ENCODE measurements at places on chromosomes 2 and 18.

- no peak for DNase-seq
These were observed 50.6 kb downstream of the C2orf76 start for GRCh38 chr2:119316066-119316465.

GRCh38 chr2:226977775-226978190 is 141.9 kb downstream of the RHBDD1 start:
- no peak for DNase-seq

GRCh38 chr2:3241971-3242746 is 135.5 kb downstream of the EIPR1 start:
- no peak for DNase-seq

DNA sequence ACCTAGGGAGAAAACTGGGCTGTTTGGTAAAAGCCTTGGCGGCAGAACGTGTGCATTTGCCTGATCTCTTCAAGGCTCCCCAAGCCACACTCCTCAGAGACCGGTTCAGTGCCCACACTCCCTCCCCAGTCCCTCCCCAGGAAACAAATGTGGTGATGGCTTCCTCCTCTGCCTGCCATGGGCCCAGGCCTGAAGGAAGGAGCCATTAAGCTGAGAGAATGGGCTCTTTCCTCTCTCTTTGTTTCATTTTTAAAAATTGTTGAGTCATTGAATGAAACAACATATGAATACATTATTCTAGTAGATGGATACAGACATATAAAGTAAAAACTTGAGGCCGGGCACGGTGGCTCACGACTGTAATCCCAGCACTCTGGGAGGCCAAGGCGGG is 50.6 kb upstream of the YWHAQ start:
- no peak for DNase-seq

DNA sequence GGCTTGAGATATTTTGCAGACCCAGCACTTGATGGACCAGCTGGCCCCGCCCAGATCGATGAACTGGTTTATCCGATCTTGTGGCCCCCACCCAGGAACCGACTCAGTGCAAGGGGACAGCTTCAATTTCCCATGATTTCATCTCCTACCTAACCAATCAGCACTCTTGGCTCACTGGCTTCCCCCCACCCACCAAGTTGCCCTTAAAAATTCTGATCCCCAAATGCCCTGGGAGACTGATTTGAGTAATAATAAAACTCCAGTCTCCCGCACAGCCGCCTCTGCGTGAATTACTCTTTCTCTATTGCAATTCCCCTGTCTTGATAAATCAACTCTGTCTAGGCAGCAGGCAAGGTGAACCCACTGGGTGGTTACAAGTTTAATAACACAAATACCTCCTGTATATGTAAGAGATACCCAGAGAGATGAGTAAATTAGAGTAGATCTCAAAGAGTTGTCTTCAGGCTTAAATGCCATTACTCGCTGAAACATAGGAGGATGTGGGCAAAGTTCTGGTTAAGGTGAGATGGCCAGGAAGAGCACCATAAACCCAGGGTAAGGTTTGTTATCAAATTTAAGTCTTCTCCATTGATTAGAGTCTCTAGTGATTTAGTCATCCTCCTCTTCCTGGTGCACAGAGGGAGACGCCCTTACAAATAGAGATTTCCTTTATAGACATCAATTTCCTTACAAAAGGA is 222.8 kb downstream of the ARL4C start:
- DNase-seq = peak; percentile 7

DNA sequence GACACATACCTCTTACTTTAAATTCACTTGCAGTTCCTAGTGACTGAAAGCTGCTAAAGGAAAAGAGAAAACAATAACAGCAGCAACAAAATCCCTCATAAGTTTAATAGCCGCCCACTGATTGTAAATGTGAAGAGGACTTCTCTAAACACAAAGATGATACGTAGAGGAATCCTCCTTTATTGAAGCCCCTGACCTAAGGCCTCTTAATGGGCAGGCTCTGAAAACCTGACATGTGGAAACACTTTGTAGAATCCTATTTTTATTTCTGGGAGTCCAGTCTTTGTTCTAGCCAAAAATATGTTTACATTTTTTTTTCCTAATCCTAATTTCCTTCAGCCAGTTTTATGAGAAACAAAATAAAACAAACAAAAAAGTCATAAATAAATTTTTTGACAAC is 1277.7 kb upstream of the CELF4 start:
- DNase-seq = no peak

DNA sequence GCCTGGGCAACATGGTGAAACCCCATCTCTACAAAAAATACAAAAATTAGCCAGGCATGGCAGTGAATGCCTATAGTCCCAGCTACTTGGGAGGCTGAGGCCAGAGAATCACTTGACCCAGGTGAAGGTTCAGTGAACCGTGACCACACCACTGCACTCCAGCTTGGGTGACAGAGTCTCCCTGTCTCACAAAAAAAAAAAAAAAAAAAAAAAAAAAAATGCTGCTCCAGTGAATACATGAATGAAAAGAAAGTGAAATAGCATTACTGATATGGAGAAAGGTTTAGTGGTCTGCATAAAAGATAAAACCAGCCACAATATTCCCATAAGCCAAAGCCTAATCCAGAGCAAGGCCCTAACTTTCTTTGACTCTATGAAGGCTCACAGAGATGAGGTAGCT is 44.5 kb downstream of the METTL8 start:
- DNase-seq = no peak

DNA sequence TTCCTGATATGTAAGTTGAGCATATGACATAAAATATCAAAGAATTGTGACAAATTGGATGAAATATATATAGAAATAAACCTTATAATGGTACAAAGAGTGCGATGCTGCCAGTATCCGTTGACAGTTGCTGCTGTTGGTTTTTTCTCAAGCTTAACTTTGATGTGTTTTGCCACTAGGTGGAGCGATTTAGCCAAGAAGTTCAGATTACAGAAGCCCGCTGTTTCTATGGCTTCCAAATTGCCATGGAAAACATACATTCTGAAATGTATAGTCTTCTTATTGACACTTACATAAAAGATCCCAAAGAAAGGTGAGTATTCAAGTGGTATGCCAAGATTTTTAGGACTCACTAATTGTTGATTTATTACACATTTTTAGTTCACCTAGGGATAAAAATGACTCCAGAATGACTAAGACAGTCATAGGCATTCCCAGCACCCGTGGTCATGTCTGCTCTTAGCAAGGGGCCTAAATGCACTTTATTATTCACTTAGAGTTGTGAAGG is 2.1 kb downstream of the RRM2 start:
- DNase-seq = peak; percentile 62

DNA sequence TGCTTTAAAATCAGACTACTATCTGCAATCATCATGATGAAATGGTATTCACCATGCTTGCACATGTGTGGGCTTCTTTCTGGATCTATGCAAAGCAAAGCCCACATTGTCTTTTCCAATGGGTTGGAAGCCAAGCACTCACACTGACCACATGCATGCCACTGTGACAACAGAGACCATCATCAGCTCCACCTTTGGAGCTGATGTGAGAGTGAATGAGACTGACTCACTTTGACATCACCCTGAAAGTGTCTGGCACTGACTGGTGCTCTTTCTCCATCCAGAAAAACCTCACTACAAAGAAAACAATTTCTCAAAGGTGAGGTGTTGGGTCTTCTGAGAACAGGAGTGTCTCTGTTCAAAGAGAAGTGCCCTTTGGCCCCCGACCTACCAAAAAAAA is 4.7 kb downstream of the MYO5B start:
- no peak for DNase-seq

DNA sequence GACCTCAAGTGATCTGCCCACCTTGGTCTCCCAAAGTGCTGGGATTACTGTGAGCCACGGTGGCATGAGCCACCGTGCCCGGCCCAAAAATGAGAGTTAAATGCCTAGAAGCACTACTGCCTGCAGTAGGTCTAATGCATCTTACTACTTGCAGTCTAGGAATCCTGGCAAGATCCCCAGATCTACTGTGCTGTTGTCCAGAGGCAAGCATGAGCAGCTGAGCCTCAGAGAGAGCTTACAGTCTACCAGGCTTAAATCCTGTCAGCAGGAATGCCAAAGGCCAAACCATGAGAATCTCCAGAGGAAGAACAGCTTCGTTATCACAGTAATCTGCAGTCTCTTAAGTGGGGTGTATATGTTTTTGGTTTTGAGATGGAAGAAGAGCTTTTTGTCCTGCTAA is 54.4 kb downstream of the XRCC5 start:
- no peak for DNase-seq

DNA sequence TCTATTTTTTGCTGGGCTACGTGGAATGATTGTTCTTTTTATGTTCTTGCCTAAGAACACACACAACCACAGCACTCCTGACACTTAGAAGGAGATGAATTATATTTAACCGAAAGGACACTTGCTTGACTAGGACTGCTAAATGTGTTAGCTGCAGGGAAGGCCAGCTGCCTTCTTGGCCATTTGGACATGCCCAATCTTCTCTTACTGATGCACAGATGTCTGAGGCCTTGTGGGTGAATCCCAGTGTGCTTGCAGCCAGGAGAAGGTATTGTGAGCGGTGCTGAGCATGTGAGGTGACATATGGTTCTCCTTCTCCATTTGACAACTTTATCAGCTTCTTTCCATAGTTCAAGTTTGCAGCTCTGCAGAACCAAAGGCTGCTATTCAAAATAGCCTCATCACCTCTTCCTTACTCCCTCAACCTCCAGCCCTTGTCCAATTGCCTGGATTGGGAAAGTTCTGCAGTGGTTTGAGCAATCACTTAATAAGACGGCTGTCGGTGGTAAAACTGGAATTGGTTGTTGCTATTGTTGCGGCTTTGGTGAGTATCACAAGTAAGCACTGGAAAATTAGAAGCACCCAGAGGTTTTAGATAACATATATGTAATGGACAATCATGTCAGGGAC is 1113.3 kb downstream of the TSN start:
- no peak for DNase-seq

DNA sequence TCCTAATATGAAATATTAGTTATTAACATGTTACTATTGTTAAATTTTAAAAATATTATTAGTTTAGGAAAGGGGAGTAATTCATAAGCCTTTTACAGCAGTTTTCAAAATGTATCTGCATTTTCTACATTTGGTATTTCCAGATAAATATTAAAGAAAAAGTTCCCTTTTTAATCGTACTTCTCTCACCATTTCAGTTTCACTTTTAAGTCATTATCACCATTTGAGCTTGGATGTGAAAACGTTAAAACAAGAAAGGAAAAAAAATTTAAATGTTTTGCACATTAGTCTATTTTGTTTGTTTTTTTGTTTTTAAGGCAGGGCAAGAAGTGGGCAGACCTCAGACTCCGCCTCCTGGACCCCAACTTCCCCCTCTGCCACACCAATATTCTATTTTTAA is 3.3 kb upstream of the SRSF7 start:
- no peak for DNase-seq

GRCh38 chr2:206323486-206323885 is 49.0 kb downstream of the ZDBF2 start:
- no peak for DNase-seq

DNA sequence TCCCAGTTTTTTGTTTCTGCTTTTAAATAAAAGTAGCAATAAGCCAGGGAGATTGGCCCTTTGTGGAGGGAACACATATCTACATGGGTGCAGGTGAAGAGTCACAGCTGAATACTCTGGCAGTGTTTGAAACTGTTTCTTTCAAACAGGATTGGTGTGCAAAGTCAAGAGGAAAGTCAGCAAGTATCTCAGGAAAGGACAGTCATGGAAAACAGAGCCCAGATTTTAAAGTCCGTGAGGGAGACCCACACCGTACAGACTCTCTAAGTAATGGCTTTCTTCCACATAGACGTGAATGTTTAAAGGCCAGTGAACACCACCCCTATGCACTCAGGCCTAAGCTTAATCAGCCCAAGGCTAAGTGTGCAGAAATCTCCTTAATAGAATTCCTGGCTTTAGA is 95.3 kb downstream of the GFPT1 start:
- no peak for DNase-seq

- no peak for DNase-seq
These were observed 93.3 kb downstream of the AOX1 start for GRCh38 chr2:200679127-200679526.

DNA sequence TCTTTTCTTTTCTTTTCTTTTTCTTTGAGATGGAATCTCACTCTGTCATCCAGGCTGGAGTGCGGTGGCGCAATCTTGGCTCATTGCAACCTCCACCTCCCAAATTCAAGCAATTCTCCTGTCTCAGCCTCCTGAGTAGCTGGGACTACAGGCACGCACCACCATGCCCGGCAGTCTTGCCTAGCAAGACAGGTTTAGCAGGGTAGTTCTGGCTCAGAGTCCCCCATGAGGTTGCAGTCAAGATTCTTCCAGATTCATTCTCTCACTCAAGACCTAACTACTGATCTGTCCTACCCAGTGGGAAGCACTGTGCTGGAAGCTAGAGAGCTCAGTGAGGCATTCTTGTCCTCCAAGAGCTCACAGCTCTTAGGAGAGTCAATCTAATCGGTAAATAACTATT is 17.6 kb upstream of the ZAP70 start:
- no peak for DNase-seq

DNA sequence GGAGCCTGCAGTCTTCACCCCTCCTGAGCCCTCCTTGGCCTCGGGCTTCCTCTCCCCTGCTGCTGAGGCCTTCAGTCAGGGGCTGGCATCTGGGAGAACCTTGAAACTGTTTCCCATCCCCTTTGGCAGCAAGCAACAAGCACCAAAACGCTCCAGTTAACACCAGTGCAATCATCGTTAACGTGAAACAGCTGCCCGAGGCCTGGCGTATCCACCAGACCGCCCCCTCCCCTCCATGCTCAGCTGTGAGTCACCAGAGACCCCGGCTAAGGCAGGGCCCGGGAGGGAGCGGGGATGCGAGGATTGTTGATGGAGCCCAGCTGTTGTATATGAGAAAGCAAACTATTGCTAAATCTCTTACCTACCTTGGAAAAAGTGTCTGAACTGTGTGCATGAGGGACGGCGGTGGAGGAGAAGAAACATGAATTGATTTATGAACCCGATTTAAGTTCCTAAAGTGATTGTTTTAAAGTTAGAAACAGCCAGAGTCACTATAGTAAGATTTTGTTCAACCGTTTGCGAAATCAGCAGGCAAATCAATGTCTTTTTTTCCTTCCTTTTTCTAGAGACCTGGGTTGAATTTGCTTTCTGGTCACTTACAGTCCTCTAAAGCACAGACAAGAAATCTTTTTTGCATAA is 5.2 kb downstream of the ZFP36L2 start:
- no peak for DNase-seq

- DNase-seq = no peak
These were observed 764.6 kb upstream of the ZEB2 start for GRCh38 chr2:145284551-145284950.

- no peak for DNase-seq
These were observed at the start of gene POU3F3 for GRCh38 chr2:104853534-104854497. POU3F3 (plus strand) TSS chr2:104854115; CDS start chr2:104855511, 1,396 bp downstream.

- DNase-seq = no peak
These were observed 43.2 kb downstream of the PSD4 start for GRCh38 chr2:113216891-113217454.

- peak; percentile 1 for DNase-seq
These were observed 707 bp upstream of the SPDYA start for GRCh38 chr2:28809927-28810326.

GRCh38 chr2:113755035-113755834 is 1.2 kb downstream of the SLC35F5 start:
- DNase-seq = peak; percentile 4

GRCh38 chr18:10838553-10838952 is 310.8 kb downstream of the PIEZO2 start:
- no peak for DNase-seq

- DNase-seq = no peak
These were observed 169.2 kb downstream of the TRIM43 start for GRCh38 chr2:95760806-95761525.

GRCh38 chr2:238142382-238143205 is 4.1 kb downstream of the KLHL30 start:
- no peak for DNase-seq

GRCh38 chr2:15753811-15754702 is 162.4 kb downstream of the DDX1 start:
- DNase-seq = no peak

All from activated CD4-positive, alpha-beta T cell treated with anti-CD3 and anti-CD28 coated beads for 4 hours (primary cell).